Activated CD8-positive, alpha-beta memory T cell treated with anti-CD3 and anti-CD28 coated beads for 1 hour (primary cell): ENCODE measurements at places on chromosomes 3 and 15.

GRCh38 chr3:33030802-33031201, 66.1 kb downstream of the GLB1 start:
- DNase-seq = no peak

- DNase-seq = no peak
Observed at GRCh38 chr3:15969874-15970640, 172.3 kb upstream of the ANKRD28 start.

GRCh38 chr15:68114356-68114755, 60.2 kb downstream of the PIAS1 start:
- no peak for DNase-seq

DNA sequence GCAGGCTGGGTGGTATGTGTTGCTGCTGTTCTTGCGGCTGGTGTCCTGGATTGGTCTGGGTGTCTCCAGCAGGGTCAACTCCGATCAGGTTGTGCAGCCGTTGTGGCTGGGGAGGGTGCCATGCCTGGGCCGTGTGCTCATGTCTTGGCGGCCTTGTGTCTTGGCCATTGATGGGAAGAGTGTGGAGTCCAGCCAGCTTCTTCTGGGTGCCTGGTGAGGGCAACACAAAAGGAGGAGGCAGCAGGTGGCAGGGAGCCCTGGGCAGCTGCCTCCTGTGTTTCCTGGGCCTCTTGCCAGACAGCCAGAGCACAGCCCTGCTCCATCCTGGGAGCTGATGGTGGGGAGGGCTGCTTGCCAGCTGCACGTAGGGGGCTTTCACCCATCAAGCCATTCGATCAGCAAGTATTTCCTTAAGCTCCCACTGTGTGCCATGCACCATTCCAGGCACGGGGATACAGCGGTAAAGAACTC, 4.3 kb downstream of the CHAC1 start:
- no peak for DNase-seq

- DNase-seq = no peak
Observed at GRCh38 chr15:63938486-63939061, 104.8 kb upstream of the HERC1 start.

DNA sequence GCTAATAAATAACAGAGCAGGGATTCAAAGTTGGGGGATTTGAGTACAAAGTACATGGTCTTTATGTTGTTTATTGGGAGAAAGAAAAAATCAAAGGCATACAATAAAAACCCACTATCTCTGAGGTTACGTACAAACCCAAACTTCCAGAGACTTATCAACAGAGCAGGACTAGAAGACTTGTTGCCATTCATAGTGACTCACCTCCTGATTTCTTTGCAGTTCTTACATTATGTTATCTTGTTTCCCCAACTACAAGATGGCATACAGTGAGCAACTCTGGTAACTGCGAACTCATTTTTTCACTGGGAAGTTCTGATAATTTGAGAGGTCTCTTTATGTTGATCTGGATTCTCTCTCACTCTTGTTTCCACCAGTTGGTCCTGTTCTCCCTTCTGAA, 80.6 kb upstream of the ETV5 start:
- DNase-seq = no peak
